Stimulated activated CD8-positive, alpha-beta memory T cell treated with anti-CD3 and anti-CD28 coated beads, Interleukin-2, amount 100 ng/mL, for 48 hours (primary cell): ENCODE measurements at places on chromosomes 4 and X.

DNA sequence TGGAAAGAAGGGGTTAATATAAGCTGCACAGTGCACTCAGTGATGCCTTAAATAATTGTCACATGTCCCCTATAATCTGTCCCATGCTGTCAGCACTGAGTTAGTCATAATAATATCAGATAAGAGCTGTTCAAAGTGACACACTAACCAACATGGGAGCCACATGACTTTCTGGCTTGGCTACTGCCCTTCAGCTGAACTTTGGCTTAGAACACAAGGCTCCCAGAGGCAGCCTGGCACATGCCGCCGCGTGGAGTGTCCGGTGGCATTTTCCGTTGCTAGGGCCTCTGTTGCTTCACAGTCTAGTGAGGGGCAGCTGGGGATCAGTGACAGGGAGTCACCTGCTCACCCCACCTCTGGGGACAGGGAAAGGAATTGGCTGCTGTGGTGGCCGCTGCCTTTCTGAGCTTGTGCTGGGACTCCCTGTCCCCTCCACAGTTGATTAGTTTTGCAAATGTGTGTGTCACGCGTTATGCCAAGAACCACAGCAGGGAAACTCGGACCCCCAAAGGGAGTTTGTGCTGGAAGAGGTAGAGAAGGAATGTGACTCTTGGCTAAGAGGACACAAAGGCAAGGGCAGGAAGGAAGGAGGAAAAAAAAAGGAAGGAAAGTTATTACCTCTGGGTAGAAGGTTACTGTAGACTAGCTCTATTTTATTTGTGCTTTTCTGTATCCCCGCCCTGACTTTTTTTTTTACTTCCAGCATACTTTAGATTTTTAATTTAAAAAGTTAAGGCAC lies 41.1 kb upstream of the PPARGC1A start:
- DNase-seq, result no peak

GRCh38 chr4:126568652-126569570 lies 1063.8 kb upstream of the INTU start:
- no peak for DNase-seq

GRCh38 chr4:110135523-110135922 lies 62.9 kb downstream of the ELOVL6 start:
- DNase-seq, result no peak

DNA sequence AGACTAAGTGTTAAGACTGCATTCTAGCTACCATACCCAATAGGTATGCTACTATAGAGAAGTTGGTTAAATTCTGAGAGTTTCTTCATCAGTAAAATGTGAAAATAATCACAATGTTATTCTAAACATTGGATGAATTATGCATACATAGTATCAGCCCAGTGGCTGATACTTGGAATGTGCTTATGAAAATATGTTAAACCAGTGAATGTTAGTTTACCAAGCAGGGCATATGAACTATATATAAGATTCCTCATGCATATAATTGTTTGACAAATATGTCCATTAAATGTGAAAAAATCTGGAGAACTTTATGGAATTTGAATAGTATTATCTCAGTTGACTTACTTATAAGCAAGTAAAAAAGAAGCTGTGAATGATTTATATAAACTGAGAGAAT lies 296.1 kb downstream of the IL15 start:
- no peak for DNase-seq

DNA sequence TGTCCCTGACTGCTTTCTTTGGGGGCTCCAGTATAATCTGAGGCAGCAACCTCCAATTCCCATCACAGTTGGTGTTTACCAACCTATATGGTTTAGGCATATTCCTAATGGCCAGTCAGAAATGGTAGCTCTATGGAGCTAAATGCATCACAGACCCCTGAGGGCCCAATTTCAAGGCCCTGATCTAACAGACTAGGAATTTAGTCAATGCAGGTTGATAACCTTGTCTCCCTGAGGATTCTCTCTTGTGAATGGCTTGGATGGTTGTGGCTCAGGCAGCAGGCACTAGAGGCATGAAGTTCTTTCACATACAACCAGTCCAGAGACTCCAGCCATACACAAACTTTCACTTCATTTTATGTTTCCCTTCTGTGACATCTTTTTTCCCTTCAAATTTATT lies 59.4 kb downstream of the TMPRSS11F start:
- DNase-seq, result no peak
